ENCODE measurements at places on chromosomes 16 and 17.

DNA sequence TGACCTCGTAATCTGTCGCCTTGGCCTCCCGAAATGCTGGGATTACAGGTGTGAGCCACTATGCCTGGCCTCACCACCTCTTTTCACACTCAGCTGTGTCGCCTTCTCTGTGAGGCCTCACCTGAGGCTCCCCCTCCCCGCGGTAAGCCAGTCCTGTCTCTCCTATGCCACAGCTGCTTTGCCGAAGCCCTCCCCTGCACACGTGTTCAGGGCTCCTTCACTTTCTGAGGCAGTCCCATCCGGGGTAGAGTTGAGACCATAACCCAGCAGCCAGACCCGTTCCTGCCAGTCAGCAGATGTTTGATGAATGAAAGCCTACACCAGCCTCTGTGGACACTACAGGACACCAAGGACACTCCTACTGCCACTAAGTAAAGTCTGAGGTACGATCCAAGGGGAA is 10.6 kb downstream of the USP7 start:
- no peak for DNase-seq

GRCh38 chr16:62913924-62914323 is 877.7 kb upstream of the CDH8 start:
- DNase-seq = no peak

DNA sequence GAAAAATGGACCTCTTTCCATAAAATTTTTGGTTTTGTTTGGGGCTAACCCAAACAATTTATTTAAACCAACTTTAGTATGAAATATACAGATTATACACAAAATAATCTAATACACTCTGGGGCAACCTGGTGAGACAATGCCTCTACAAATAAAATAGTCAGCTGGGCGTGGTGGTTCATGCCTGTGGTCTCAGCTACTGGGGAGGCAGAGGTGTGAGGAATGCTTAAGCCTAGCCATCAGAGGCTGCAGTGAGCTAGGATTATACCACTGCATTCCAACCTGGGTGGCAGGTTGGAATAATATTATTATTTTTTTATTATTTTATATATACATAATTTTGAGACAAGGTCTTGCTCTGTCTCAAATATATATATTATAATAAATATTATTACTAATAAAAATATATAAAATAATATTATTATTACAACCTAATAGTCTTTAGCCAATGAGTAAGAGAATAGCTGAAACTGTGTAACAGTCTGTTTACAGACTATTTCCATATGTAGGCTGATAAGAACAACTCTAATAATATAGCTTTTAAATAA is 50.5 kb downstream of the GLG1 start:
- DNase-seq = no peak

- DNase-seq = no peak
Observed at GRCh38 chr17:56707312-56708219, 114.1 kb downstream of the NOG start.

GRCh38 chr17:62652251-62653001 is 25.0 kb downstream of the MRC2 start:
- DNase-seq = no peak

GRCh38 chr17:75693500-75694481 is 26.7 kb downstream of the SAP30BP start:
- no peak for DNase-seq
